ENCODE measurements at places on chromosomes 6 and 20.

DNA sequence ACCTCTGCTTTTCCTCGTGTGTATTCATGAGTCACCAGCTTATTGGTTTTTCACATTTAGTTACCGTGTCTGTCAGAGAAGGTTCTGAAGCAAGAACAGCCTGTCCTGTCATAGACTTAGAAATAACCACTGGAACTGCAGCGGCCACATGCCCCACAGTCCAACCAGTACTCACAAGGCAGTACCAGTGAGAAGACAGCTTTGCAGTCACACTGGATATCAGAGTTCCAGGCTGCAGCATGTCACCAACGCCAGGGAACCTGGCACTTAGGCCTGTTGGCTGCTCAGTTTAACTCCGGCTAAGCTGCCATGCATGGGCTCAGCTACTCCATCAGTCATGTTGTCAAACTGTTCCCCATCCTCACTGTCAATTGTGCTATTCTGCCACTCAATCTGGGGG is 40.1 kb downstream of the ADNP start:
- DNase-seq, result no peak

DNA sequence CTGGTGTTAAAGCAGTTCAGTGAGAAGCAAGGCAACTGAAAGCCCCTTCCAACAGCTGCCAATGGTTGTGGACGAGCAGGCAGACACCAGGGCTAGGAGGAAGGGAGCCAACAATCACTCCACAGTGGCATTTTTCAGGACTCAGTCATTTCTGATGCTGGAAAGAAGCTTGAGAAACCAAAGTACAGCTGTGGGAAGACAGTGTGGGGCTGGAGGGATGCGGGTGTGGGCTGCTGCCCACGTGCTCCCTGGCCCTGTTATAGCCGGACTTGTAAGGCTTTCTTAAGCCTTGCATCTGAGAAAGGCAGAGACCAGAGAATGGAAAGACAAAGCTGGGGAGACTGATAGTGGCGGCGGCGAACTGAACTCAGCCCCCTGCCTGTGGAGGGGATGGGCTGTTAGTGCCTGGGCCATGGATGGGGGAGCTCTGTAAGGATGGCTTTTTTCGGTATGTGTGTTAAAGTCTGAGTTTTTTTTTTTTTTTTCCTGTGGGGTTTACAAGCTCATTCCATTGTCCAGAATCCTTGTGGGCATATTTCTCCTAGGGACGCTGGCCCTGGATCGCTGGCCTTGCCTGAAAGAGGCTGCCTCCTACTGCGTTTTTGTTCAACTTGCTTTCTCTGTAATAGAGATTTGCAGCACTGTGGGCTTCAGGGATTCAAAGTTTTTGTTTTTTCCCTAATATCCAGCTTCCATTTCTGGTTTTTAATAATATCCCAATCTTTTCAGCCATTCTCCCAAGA is 91.7 kb downstream of the GJA10 start:
- DNase-seq, result peak; percentile 79

DNA sequence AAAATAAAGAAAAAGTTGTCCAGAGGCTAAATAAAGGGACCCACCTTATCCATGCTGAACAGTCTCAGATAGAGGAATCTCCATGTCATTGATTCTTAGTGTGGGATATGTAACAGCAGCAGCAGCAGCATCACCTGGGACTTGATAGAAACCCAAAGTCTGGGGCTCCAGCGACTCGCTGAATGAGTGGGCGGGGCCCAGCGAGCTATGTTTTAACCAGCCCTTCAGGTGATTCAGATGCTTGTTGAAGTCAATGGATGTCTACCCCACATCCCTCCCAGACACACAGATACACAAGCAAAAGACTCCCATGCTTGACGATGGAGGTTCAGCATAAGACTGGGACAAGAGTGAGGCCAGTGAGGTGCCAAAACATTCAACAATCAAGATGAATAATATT is 298.6 kb downstream of the UBE3D start:
- no peak for DNase-seq

DNA sequence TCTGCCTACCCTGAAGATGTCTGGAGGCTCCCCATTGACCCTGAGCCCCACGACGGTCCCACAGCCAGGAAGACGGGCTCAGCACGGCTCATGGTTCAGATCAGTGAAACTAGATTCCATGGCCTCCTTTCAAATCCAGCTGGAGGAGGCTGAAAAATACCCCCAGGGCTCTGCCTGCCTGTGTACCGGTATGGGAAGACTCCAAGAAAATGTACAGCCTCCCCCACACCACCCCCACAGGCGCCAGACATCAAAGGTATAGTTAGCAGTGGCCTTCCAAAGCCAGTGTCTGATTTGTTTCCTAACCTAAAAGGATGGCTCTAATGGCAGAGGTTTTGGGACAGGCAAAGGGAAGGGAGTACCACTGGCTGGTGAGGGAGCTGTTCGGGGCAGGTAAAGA is 86.2 kb upstream of the SNAP25 start:
- DNase-seq, result no peak

- no peak for DNase-seq
Observed at GRCh38 chr20:5674176-5674660, 76.0 kb upstream of the SHLD1 start.

- DNase-seq, result peak; percentile 4
Observed at GRCh38 chr6:5261545-5262109, 314 bp downstream of the FARS2 start.

GRCh38 chr6:56851541-56852259 is 103.2 kb upstream of the BEND6 start:
- peak; percentile 69 for DNase-seq

DNA sequence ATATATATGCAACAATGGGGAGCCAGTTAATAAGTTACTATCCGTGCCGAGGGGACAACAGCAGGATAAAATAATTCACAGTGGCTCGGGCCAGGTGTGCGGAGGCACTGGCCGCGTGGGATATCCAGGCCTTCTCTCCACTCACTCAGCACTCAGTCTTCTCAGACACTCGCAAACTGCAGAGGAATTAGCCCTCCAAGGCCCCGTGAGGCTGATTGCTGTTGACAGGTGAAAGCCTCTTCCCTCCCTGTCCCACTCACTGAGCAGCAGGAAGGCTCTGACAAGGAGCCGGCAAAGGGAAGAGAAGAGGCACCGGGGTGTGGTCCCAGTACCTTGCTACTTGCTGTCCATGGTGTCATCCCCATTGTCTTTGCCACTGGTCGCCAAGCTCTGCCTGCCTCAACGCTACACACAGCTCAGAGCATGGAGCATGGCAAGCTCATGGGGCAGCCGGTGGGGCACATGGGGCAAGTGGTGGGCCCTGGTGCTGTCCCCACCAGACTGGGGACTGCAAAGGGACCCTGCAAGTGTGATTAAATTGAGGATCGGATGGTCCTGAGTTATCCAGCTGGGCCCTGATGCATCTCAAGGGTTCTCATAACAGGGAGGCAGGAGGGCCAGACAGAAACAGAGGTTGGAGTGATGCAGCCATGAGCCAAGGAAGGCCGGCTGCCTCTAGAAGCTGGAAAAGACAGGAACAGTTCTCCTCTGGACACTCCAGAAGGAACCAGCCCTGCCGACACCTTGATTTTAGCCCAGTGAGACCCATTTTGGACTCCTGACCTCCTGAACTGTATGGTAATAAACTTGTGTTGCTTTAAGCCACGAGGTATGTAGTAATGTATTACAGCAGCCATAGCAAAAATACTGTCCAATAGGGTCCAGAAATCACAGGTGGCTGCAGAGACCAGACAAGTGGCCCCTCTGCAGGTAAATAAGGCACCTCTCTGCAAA is 119.7 kb downstream of the PSMB1 start:
- no peak for DNase-seq

DNA sequence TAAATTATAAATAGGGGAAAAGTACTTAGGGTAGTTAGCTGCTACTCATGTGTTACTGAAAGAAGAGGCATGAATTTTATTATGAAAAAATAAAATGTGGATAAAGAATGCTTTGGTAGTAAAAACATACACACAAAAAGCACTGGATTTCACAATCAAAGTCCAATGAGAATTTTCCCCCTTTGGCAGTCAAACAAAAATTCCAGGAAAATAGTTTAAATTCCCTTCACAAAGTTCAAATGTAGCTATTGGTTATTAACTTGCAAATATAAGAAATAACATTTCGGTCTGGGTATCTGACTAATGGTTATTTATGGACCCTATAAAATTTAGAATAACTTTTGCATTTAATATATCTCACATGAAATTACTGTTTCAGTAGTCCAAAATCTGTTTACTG is 210.4 kb downstream of the FOXC1 start:
- peak; percentile 43 for DNase-seq

- DNase-seq, result no peak
Observed at GRCh38 chr6:87617405-87617804, 27.5 kb downstream of the ORC3 start.

DNA sequence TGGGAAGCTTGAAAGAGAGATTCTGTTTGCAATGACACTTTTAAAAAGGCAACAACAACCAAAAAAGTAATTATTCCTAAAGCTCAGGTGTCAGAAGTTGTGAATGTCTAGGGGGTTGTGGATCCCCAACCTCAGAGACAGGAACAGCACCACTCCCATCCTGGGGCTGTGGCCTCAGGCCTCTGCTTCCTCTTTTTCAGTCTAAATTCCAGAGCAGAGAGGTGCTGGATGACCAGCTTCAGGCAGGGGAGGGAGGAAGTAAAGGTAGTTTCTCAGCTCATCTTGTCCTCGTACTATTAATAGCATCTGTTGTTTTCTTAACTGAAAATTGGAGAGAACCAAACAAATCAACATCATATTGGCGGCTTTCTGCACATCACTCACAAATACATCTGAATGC is 8.3 kb downstream of the NT5E start:
- no peak for DNase-seq

DNA sequence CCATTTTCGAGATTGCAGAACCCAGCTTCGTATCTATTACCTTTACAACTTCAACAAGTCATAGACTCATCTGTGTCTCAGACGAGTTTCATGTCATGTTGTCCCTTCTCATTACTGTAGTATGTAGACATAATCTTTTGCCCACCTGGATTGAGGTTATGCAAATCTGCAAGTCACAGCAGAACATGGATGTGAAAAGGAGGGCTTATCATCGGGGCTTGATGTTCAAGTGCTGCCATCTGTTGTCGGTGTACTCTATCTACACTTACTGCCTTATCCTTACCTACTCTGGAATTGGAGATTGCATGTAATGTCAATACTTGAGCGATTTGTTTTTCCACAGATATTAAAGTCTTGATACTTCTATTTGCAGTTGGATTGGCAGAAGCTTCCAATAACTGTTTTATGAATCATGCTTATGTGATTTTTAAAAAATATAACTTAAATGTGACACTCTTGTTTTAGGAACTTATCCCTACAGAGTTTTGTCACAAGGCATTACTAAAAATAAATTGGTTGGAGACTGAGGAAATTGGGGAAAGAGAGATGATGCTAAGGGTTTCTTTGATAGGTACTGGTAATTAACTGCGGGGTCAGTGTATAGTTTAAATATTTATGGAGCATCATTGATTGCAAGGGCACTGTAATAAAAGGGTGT is 3.0 kb upstream of the GOPC start:
- DNase-seq, result peak; percentile 43

DNA sequence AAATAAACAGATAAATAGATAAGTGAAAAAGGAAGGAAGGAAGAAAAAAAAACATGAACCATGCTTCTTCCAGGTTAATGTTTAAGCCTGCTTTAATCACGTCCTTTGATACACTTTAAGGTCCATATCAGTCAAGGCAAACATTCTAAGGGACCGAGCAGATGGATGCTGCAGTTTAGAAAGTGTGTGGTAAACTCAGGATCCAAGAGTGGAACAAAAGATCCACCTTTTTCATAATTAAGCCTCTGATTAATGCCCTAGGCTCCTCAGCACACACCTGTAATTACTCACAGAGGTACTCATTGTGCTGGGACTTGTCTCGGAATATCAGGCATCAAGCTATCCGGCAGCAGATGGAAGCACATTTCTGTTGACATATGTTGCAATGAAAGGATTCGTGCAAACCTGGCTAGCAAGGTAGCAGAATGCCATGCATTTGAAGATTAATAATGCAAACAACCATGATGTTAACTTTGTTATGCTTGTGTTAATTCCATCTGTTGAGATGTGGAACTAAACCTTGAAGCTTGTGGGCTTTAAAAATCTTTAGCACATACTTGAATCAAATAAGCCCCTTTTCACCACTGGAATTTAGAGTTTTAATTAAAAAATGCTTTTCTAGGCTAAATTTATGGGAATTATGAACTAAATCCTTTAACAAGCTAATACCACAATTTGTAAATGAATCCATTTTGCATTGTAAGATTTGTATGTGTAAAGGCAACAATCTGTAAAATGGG is 163.7 kb downstream of the RALGAPA2 start:
- no peak for DNase-seq

DNA sequence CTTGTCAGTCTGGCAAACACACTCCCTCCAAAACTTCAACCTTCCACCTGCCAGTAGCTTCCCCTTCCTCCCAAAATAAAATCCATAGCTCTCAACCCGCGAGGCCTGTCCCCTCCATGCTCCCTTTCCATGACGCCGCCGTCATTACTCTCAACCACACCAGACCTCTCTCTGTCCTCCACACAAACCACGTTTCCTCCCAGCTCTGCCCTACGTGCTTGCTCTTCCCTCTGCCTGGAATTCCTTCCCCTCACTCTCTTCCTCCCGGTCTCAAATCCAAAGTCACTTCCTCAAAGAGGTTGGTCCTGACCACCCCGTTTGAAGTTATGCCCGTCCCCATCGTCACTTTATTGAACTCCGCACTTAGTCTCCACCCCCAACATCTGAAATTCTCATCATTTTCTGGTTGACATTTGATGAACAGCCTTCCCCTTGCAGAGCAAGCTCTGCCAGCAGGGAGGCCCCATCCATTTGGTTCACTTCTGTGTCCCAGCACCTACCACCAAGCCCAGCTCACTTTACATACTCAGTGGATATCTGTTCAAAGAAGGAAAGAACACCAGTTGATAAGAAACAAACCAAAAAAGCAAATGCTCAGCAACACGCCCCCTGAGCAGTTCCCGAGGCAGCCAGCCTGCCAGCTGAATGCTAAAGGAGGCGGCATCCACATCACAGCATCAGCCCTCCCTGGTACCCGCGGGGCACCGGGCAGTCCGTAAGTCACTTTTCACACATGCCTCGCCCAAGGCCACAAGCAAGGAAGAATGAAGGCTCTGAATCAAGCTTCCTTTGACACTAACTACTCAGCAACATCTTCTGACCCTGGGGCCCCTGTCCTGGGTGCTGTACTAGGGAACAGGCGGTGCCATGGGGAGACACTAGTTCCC is 125.0 kb downstream of the NFATC2 start:
- no peak for DNase-seq

DNA sequence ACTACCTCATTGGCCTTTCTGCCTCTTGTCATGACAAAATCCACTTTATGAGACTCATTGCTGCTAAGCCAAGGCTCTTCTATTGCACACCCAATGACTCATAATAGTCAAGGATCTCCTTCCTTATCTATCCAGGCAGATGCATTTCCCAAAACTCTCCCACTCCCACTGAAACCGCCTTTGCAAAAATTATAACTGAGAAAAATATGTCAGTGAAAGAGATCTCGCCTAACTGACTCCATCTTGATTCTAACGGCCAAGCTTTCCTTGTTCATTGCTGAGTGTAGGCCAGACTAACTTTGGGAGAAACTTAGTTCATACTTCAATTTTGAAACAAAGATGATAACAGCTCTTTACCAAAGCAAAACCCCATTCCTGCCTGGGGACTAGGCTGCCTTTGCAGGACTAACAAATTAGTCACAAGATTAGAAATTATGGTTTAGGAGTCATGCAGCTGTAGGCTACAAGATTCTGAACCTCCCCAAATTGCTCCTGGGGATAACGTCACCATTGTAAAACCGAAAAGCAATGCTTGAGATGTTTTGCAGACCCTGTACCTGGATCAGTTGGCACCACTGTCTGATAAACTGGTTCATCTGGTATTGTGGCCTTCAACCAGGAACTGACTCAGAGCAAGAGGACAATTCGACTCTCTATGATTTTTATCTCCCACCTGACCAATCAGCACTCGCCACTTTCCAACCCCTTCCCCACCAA is 47.1 kb downstream of the HAO1 start:
- DNase-seq, result no peak

- no peak for DNase-seq
Observed at GRCh38 chr6:11978169-11978987, 33.7 kb upstream of the HIVEP1 start.

All from GM04504 (cell line).